ENCODE measurements at places on chromosomes 4 and X.
A peak's percentile ranks its signal among the peaks of the same experiment; 100 is the strongest.

DNA sequence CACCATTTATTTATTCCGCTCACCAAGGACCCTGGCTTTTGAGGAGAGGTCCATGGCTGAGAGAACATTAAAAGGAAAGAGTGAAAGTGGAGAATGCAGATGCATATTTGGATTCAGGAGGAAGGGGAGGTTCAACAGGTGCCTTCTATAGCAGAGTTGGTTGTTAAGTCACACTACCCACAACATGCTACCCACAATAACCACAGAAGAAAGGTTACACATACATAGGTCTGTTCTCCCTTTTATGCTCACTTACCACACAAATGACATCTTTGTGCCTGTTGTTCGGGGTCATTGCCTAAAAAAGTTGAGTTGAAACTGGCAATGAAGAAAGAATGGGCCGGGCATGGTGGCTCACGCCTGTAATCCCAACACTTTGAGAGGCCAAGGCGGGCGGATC lies 587.4 kb downstream of the RPA4 start:
- no peak for DNase-seq

GRCh38 chr4:182385897-182386296 lies 142.7 kb downstream of the TENM3 start:
- DNase-seq = no peak

- DNase-seq = no peak
These were observed 361.0 kb downstream of the GRXCR1 start for GRCh38 chr4:43253541-43253940.

- DNase-seq = no peak
These were observed 191.1 kb downstream of the MAB21L2 start for GRCh38 chr4:150773032-150773431.

- no peak for DNase-seq
These were observed 15.4 kb upstream of the JADE1 start for GRCh38 chr4:128793859-128794672.

GRCh38 chrX:121782544-121782943 lies 735.1 kb downstream of the GLUD2 start:
- no peak for DNase-seq

DNA sequence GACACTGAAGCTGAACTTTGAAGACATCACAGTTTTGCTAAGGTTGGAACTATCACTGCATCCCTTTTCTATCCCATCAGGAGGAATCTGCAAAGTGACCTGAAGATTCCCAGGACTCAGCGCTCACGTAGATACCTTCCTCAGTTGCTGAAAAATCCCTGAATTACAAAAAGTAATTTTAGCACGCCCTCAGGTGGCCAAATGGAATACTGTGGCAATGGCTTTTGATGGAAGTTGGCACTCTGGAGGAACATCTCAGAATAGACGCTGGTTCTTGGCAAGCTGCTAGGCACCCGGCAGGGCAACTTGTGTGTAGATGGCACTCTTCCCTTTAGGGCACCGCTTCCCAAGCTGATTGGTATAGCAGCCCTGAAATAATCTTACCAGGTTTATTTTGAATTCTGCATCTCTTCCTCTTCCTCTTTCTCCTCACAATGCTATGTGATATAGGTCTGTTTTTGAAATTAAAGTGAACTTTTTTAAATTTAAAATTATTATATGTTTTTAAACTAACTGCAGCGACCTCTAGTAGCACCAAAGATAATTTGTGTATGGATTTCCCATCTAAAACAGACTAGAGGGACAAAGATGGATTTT lies 16.3 kb upstream of the ESX1 start:
- peak; percentile 2 for DNase-seq

DNA sequence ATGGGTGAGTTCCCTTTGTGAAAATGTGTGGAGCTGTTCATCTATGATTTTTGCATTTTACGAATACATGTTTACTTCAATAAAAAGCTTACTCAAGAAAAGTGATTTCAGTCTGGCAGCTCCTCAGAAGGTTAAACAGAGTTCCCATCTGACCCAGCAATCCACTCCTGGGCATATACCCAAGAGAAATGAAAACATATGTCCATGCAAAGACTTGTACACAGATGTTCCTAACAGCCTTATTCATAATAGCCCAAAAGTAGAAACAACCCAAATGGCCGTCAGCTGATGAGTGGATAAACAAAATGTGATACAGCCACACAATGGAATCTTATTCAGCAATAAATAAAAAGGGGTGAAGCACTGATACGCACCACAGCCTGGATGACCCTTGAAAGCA lies 20.8 kb downstream of the CLCN4 start:
- no peak for DNase-seq

DNA sequence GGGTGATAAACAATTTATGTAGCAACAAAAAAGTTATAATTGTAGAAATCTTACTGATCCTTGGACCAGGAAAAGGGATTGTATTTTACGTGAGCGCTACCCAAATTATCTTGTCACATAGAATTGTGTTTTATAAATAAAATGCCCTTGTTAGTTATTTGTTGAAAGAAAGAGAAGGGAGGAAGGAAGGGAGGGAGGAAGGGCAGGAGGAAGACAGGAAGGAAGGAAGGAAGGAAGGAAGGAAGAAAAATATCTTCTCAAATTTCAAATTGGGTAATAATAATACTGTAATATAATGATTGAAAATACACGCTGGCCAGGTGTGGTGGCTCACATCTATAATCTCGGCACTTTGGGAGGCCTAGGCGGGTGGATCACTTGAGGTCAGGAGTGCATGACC lies 206.2 kb upstream of the TLL1 start:
- DNase-seq = no peak

DNA sequence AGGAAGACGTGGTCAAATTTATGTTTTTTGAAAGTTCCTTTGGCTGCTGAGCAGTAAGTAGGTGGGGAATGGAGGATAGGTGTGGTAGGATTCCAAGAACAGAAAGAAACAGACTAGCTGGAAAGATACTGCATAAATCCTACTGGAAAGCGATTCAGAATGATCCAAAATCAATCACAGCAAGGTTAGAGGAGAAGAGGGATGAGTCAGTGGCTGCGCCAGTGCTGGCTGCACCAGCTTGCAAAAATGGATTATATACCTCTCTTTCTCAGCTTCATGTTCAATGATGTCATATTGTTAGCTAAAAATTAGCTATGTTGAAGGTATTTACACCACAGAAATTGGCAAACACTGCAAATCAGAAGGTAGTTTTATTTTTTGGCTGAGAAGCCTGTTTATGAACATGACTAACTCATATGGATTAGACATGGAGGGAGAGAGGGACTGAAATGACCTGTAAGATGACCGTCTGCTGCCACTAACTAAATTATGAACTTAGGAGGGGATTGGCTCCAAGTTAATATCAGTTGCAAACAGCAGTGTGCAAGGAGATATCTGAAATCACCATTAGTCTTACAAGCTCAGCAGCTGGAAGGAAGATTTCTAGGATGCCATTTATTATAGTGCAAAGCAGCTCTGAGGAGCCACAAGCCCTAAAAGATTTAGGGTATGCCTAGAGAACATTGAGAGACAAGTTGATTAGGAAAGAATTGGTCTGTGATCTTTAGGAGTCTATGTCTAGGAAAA lies 405.3 kb downstream of the MID1IP1 start:
- no peak for DNase-seq

DNA sequence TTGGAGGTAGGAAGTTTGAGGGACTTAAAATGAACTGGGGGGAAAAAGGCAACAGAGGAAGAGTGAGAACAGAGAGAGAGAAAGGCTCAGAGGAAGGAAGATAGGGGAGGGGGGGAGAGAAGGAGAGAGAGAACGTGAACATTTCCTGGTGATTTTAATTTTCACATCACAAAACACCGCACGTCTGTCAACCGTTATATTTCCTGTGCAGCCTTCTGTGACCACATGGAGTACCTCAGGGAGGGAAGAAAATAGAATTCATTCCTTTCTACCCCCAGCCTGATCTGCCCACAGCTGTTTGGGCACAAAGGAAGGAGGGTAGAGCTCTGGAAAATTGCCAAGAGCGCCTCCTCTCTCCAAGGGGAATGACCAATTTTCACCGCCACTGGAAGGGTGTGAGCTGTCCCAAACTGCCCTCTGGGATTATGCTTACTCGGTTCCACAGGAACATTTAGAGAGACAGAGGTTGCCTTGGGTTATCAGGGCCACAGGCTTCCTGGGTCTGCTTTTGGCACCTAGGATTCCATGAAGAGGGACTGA lies 135.7 kb upstream of the MAMLD1 start:
- DNase-seq = no peak

DNA sequence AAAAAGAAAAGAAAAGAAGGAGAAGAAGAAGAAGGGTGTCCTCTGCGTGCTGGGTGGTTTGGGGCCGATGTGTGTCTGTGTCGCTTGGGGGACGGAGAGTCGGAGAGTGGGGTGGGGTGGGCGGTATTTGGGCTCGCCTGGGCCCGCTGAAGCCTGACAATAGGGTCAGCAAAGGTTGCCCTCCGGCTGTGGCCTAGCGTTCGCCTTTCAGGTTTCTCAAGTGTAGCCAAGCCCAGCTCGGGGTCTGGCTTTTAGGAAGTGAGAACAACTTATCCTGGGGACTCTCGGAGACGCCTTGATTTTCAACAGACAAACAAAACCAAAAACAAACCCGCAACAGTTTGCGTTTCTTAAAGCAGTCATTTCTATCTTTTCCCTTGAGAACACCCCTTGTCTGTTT lies 4.1 kb upstream of the SOX3 start:
- no peak for DNase-seq

GRCh38 chr4:76377911-76378310 lies 43.0 kb downstream of the CCDC158 start:
- no peak for DNase-seq

DNA sequence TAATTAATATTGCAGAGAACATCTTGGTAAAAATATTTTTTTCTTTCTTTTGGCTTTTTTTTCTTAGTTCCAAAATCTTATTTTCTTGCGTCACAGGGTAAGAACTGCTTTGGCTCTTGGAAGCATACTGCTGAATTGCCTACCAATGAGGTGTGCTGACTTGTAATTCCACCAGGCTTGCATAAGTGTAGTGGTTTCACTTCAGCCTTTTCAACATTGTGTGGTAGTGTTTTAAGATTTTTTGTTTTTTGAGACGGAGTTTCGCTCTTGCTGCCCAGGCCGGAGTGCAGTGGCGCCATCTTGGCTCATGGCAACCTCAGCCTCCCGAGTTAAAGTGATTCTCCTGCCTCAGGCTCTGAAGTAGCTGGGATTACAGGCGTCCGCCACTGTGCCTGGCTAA lies 42.4 kb downstream of the N4BP2 start:
- no peak for DNase-seq

- DNase-seq = no peak
These were observed 284.2 kb downstream of the PACRGL start for GRCh38 chr4:20984576-20984836.

- no peak for DNase-seq
These were observed 33.4 kb downstream of the C4orf50 start for GRCh38 chr4:5984843-5985242.

DNA sequence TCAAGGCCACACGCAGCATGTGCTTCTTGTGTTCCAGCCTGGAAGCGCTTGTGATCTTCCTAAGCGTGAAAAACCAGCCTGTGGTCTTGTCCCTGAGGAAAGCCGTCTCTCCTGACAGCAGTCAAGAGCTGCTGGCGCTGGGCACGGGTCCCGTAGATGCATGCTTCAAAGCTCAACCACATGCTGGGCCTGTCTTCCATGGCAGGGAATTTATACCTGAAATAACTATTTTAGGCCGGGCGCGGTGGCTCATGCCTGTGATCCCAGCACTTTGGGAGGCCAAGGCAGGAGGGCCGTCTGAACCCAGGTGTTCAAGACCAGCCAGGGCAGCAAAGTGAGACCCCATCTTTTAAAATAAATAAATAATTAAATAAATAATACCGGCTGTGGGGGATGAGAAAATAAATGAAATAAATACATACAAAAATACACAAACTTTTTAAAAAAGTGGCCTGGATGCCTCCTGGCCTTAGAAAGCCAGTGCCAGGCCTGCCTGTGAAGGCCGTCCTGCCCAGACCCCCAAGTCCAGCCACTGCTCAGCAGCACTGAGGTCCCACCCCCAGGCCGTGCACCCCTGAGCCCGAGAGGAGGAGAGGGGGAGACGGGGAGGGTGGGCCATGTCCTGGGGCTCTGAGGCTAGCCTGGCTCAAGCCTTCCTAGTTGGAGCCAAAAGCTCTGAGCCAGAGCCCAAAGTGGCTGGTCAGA lies 10.4 kb downstream of the LRPAP1 start:
- DNase-seq = no peak

DNA sequence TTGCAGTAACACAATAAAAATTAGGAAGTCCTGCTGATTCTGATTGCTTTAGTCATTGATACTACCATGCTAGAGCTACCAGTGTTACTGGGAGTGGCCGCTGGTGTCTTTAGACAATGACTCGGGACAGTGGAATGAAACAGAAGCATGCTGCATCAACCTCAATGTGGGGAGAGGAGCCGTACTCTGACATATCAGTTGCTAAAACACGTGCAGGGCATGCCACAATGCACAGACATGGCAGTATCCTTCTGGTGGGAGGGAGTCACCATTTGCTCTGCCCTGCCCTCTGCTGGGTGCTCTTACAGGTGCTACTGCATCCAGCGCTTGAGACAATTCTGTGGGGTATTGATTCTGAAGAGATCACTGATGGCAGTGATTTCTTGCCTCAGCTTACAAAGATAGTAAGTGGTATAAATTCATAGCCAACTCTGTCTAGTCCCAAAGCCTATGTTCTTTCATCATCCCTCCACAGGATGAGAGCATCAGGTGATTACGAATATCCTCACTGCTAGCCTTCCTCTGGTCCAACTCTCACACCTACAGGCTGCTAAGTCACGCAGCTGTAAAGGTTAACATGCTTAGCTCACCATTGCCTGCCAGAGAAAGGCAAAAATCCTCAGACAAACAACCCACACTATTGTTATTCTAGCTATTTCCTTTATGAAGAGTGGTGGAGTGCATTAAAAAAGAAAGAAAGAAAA lies 43.7 kb downstream of the NSG1 start:
- no peak for DNase-seq

- DNase-seq = no peak
These were observed 178.7 kb downstream of the SH3KBP1 start for GRCh38 chrX:19708683-19709082.
